ENCODE measurements at places on chromosomes 12 and 14. TPM values are rescaled to one million over a fixed set of nuclear protein-coding genes. Genes with fewer than 3 reads are reported as not detected.

SYNDIG1L gene
- total RNA-seq: 0.22 TPM

DNA sequence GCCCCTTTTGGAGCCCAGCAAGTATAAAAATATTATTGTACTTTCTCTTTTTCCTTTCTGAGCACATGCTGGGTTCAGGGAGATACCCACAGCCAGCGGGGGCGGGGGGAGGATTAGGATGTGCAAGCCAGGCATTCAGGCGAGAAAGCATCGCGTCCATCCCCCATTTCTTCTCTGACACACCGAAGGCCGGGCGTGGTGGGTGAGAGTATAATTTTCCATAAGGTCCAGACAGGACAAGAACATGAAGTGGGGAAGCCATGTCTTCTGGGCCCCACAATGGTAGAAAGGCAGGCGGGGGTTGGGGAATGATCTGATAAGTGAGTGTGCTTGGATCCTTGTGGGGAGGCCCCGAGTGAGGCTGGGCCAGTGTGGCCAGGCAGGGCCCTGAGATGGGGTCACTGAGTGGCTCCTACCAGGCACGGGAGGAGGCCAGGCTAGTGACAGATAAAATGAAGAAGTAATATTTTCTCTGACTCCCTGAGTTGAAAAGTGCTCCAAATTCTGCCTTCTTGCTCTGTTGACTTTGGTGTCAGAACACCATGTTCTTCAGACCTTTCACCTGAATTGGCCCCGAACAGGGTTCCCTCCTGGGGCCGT is 10.7 kb upstream of the LRTM2 start:
- no peak for DNase-seq

- no peak for DNase-seq
These were observed 195.6 kb upstream of the PWP1 start for GRCh38 chr12:107490010-107490409.

GRCh38 chr12:105590571-105590970 is 260.1 kb downstream of the C12orf75 start:
- DNase-seq: no peak

- DNase-seq: no peak
These were observed 45.7 kb upstream of the RFLNA start for GRCh38 chr12:124248941-124249825.

Data from right atrium auricular region (tissue), 2 donors.